Mammary epithelial cell (primary cell): ENCODE measurements at places on chromosomes 4 and X.

DNA sequence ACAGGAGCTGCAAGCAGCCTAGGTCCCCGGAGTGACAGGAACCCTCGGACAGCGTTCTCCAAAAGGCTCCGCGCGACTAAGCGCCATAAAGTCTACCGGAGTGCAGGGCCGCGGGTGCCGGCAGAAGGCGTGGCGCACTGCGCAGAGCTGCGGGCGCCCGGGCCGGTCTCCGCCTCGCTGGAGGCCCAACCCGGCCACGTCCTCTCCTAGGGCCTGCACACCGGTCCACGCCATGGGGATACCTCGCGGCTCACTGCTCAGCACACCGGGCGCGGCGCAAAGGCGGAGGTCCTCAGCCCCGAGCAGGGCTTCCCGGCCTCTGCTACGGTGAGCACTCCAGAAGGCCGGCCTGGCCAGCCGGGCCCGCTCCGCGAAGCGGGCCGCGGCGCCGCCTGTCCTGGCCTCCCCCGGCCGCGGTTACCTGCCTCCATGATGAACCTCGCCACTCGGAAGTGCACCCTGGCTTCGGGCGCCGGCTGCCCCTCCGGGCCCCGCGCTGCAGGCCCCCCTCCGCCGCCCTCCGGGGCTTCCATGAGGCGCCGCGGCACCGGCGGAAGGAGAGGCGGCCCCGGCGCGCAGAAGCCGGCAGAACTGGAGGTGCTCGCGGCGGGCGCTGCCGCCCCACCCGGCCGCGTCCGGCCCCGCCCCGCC is at the start of gene CCNQ:
CCNQ (minus strand) TSS at position 599 of the 651 bp plus-strand sequence; CDS start at position 533, 66 bp downstream.
- DNase-seq, result peak; percentile 28

- DNase-seq, result no peak
Observed at GRCh38 chr4:4868040-4868757, 8.7 kb downstream of the MSX1 start.

GRCh38 chrX:148555101-148555500 is 54.7 kb downstream of the AFF2 start:
- no peak for DNase-seq

GRCh38 chr4:185752872-185753271 is 59.1 kb downstream of the SORBS2 start:
- no peak for DNase-seq

GRCh38 chr4:107068116-107068515 is 32.0 kb upstream of the DKK2 start:
- DNase-seq, result no peak

DNA sequence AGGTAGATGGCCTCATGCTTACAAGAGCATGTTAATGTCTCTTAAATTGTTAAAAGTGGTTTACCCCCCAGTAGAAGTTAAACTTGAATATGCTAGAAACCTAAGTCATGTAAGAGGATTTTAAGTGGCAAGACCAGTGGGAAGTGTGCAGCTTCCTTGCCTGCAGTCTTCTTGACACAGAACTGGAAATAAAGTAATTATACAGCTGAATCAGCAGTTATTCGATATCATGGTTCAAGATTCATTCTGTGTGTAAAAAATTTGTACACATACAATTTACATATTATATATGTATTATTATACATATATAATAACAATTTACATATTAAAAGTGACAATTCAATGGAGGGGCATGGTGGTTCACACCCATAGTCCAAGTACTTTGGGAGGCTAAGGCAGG is 24.1 kb downstream of the UGT2B4 start:
- no peak for DNase-seq

GRCh38 chr4:21826071-21826470 is 122.5 kb downstream of the KCNIP4 start:
- DNase-seq, result no peak

DNA sequence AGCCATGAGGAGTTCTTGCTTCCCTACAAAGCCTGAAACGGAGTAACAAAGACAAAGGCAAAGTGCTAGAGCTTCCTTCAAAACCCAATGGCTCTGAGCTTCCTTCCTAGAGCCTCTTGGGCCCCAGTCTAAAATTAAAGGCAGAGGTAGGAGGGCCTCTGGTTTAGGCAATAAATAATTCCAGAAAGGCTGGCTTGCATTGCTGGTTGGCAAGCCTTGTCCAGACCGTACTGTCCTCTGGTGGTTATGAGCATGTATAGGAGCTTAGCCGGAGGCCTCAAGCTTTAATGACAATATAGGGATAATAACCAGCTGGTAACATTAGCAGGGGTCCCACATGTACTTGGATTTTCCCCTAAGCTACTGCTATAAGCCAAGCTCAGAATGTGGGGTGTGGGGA is 237.3 kb downstream of the AR start:
- no peak for DNase-seq

DNA sequence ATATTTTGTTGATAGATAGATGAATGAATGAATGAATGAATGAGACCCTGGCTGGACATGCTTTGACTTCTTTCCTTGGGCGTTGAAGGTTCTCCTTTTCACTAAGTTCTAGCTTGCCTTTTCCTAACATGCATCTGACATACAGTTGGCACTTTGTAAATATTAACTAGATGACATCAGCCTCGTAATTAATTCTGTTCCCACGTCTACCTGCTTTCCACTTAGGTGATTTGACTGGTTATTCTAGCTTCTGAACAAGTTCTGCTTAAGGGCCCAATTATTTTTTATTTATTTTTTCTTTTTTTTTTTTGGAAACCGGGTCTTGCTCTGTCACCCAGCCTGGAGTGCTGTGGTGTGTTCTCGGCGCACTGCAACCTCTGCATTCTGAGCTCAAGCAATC is 13.9 kb upstream of the RASL11B start:
- no peak for DNase-seq

- peak; percentile 34 for DNase-seq
Observed at GRCh38 chrX:68732906-68733493, 85.5 kb downstream of the STARD8 start.

DNA sequence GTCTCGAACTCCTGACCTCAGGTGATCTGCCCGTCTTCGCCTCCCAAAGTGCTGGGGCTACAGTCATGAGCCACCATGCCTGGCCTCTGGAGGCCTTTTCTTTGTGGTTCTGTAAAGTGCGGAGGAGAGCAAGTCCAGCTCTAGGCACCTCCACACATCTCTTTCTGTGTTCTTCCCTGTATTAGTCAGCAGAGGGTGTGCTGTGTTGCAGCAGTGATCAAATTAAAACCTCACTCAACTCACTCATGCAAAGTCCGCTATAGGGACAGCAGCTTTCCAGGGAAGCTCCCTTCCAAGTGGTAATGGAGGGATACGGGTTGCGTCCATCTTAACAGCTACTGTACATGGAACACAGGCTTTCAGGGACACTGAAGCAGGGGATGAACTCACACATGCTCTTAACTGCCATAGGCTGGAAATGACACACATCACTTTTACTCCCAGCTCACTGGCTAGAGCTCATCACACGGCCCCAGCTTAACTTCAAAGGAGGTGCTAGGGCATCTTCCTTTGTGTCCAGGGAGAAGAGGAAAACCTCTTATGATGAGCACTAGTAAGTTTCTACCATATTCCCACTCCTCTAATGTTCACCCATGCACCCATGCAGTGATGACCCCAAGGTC is 36.0 kb upstream of the CCNG2 start:
- no peak for DNase-seq

GRCh38 chr4:1234309-1234695 is 14.6 kb downstream of the CTBP1 start:
- no peak for DNase-seq

- DNase-seq, result no peak
Observed at GRCh38 chrX:123629502-123629901, 103.3 kb downstream of the THOC2 start.

GRCh38 chrX:33014086-33014485 is 197.3 kb downstream of the DMD start:
- no peak for DNase-seq
